ENCODE measurements at places on chromosomes 11 and 22. TPM values are rescaled to one million over a fixed set of nuclear protein-coding genes. Genes with fewer than 3 reads are reported as not detected.
A peak's percentile ranks its signal among the peaks of the same experiment; 100 is the strongest.

MS4A4E gene
- total RNA-seq = 2.3 TPM

OSM gene
- total RNA-seq = 0.98 TPM

BCO2 gene
- total RNA-seq = 10.9 TPM

ANO5 gene
- 4.0 TPM for total RNA-seq

DNA sequence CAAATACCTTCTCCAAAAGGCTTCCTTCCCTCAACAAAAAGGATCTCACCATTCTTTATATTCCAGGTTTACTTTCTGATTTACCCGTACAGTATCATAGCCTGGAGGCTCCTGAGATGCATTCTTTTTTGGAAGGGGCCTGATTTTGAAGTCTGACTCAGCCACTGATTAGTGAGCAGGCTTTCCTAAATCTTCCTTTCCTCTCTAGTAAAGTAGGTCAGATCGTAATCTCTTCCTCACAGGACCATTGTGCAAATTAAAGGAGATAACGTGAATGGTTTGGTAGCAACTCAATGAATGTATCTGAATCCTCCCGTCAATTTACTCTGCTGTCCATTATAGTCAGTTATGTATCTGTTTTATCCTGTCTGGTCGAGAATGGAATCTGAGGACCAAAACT is 227.7 kb upstream of the ANO5 start:
- no peak overlapping the region for H3K27ac ChIP-seq
- no peaks in the 10 kb centered on the region for H3K4me1 ChIP-seq
- H3K4me3 ChIP-seq = no peak overlapping the region

GRCh38 chr11:26597899-26598298 is 25.8 kb upstream of the MUC15 start:
- no peak overlapping the region for H3K4me3 ChIP-seq
- H3K27ac ChIP-seq = no peak overlapping the region
- no peaks in the 10 kb centered on the region for H3K36me3 ChIP-seq
- H3K4me1 ChIP-seq = no peaks in the 10 kb centered on the region
- no peaks in the 10 kb centered on the region for H3K27me3 ChIP-seq

DNA sequence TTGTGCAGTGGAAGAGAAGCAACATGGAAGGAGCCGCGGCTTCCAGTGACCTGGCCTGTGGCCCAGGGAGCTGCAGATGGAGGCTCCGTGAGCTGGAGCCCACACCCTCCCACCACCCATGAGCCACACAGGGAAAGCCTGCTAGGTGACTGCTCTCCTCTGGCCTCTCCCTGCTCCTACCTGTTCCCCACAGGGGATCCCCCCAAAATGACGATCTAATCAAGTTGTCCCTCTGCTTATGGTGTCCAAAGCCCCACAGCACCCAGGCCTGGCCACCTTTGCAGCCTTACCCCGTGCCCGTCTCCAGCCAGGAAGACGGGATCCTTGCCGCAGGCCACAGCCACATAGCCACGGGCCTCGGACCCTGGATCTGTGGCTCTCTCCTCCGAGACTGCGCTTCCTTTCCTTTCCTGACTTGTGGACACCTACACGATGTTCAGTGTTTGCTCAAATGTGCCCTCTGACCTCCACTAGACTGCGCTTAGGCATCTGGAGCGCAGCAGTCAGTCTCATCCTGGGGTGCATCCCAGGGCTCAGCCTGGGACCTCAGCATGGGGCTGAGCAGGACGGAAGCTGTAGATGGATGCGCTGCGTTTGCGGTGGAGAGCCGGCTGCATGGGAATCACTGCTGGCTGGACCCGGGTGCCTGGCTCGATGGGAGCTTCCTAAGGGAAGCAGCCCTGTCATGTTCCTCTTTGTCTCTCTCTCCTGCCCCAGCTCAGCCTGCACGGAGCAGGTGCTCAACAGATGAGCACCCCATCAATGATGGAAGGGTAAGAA is 133.3 kb downstream of the ST3GAL4 start:
- H3K36me3 ChIP-seq = no peaks in the 10 kb centered on the region
- no peaks in the 10 kb centered on the region for H3K4me1 ChIP-seq
- DNase-seq = no peak
- H3K27me3 ChIP-seq = no peaks in the 10 kb centered on the region
- H3K4me3 ChIP-seq = no peak overlapping the region

GRCh38 chr11:69067200-69067599 is 18.5 kb downstream of the TPCN2 start:
- H3K4me3 ChIP-seq = no peak overlapping the region
- H3K36me3 ChIP-seq = peaks cover 31% of the 10 kb centered on the region
- peak; percentile 59 for DNase-seq
- H3K27me3 ChIP-seq = no peaks in the 10 kb centered on the region
- no peak overlapping the region for H3K27ac ChIP-seq
- H3K4me1 ChIP-seq = no peaks in the 10 kb centered on the region

DNA sequence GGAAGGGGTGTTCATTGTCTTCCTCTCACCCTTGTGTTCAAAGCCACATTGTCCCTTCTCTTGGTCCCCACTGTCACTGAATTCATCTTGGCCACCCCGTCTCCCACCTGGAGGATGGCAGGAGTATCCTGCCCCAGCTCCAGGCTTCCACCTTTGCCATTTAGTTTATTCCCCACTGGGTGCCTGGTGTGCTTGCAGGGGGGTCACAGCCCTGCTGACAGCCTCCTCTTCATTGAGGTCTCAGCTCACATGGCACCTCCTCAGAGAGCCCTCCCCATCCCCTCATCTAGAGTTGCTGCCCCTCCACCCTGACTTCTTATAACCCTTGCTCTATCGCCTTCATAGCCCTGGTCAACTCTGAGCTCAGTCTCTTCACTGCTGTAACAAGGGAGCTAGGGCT is 36.6 kb downstream of the KIAA1671 start:
- no peak overlapping the region for H3K4me3 ChIP-seq
- H3K27me3 ChIP-seq = no peaks in the 10 kb centered on the region
- H3K4me1 ChIP-seq = peaks cover 25% of the 10 kb centered on the region
- peak overlapping the region; percentile 70 for H3K27ac ChIP-seq
- no peaks in the 10 kb centered on the region for H3K36me3 ChIP-seq

GRCh38 chr22:44042249-44043218 is 18.4 kb downstream of the PARVB start:
- H3K4me1 ChIP-seq = peaks cover 4% of the 10 kb centered on the region
- DNase-seq = no peak
- H3K27ac ChIP-seq = no peak overlapping the region
- H3K36me3 ChIP-seq = no peaks in the 10 kb centered on the region
- no peak overlapping the region for H3K4me3 ChIP-seq
- H3K27me3 ChIP-seq = no peaks in the 10 kb centered on the region
